Osteoblast (primary cell): ENCODE measurements at places on chromosomes 16 and 17. TPM values are rescaled to one million over a fixed set of nuclear protein-coding genes. Genes with fewer than 3 reads are reported as not detected.
A peak's percentile ranks its signal among the peaks of the same experiment; 100 is the strongest.

GRCh38 chr16:30585400-30586191 lies at the start of gene ZNF785:
Gene ZNF785 (minus strand): TSS chr16:30585697. CDS start chr16:30585611, 86 bp downstream.
- peaks cover 17% of the 10 kb centered on the region for H3K36me3 ChIP-seq
- peak; percentile 99 for DNase-seq
- H3K4me3 ChIP-seq = peak within 1 kb of the TSS; percentile 89
- peak within 1 kb of the TSS; percentile 65 for H3K27ac ChIP-seq
- peaks cover 12% of the 10 kb centered on the region for H3K4me1 ChIP-seq

- H3K27ac ChIP-seq = peak overlapping the region; percentile 64
- no peaks in the 10 kb centered on the region for H3K36me3 ChIP-seq
These were observed 370.0 kb downstream of the CDH11 start for GRCh38 chr16:64751906-64752305.

GRCh38 chr17:16381496-16381820 lies 567 bp downstream of the UBB start:
- peaks cover 19% of the 10 kb centered on the region for H3K36me3 ChIP-seq
- peaks cover 28% of the 10 kb centered on the region for H3K4me1 ChIP-seq
- DNase-seq = no peak
- H3K4me3 ChIP-seq = peak overlapping the region; percentile 95

DNA sequence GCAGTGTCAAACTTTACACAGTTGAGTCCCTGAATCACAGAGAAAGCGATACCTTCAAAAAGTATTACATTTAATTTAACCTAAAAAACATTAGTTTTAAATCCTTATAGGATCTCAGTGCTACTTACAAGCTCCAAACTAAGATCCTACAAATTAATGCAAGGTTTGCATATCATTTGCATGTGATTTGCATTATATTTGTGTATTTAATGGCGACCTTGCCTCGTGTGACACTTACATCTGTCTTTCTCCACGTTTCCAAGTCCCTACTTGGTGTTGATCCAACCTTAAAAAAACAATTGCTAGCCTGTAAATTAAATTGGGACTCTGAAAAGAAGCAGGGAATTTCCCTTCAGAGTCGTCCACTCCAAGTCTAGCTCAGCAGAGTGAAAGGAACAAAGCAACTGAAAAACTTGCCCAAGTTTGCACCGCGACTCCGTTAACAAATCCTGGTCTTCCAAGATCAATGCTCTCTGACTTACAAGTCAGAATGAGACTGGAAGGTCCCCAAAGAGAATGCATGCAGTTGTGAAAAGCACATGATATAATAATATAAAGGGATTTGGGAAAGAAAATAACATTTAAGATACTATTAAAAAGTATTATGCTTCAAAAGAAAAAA lies 739 bp upstream of the FAM117A start:
- H3K27me3 ChIP-seq = peaks cover 39% of the 10 kb centered on the region
- no peak overlapping the region for H3K27ac ChIP-seq
- peak overlapping the region; percentile 78 for H3K4me3 ChIP-seq
- no peaks in the 10 kb centered on the region for H3K36me3 ChIP-seq
- H3K4me1 ChIP-seq = peaks cover 17% of the 10 kb centered on the region

GRCh38 chr17:81173052-81173761 lies 7.2 kb upstream of the AATK start:
- no peaks in the 10 kb centered on the region for H3K4me1 ChIP-seq
- no peak overlapping the region for H3K27ac ChIP-seq
- no peak for DNase-seq
- H3K4me3 ChIP-seq = no peak overlapping the region
- no peaks in the 10 kb centered on the region for H3K36me3 ChIP-seq

DNA sequence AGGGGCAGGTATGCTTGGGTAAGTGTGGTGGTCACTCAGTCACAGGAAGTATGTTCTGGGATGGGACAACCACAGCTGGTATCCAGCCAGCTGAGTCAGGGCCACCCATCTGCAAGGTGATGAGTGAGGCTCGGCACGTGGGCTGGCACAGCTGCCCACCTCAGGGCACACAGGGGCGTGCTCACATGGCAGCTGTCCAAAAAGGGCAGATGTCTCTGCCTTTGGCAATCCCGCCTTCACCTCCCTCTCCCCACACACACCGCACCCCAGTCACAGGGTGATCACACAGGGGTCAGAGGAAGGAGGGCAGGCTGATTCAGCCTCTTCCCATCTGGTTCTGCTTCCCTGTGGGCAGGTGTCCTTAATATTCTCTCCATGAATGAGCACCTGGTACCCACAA lies 85.9 kb upstream of the TOB1 start:
- H3K27ac ChIP-seq = no peak overlapping the region
- H3K27me3 ChIP-seq = no peaks in the 10 kb centered on the region
- no peak overlapping the region for H3K4me3 ChIP-seq
- H3K4me1 ChIP-seq = peaks cover 28% of the 10 kb centered on the region

Gene SLC4A1
- under 0.01 TPM in 1 of 2 replicates, not detected in the other for total RNA-seq
